ENCODE measurements at places on chromosomes 1 and 21. TPM values are rescaled to one million over a fixed set of nuclear protein-coding genes. Genes with fewer than 3 reads are reported as not detected.

DNA sequence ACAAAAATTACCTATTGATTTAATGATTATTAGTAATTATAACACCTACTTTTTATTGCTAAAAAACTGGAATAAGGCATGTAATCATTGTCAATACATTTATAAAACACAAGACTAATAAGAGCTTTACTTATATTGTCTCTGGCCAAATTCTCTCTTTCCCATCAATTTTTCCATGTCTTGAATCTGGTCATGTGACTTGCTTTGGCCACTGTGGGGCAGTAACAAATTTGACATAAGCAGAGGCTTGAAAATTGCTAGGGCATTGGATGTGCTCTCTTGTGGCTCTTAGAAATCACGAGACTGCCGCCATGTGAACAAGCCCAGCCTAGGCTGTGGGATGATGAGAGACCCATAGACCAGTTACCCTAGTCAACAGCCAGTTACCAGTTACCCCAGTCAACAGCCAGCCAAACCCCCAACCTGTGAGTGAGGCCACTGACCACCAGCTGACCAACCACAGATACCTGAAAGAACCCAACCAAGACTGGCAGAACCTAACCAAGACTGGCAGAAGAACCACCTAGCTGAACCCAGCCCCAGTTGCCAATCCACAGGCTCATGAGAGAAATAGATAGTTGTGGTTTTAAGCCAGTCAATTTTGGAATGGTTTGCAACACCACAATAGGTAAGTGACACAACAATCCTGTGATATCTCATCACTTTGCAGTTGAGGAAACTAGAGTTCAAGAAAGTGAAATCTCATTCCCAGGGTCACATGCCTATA lies 8.8 kb downstream of the KLHDC7A start:
- DNase-seq: no peak

Gene TMPRSS15
- polyA plus RNA-seq: 0.50 TPM

Gene CTH
- polyA plus RNA-seq: 16.2 TPM

Gene ATXN7L2
- 10.4 TPM for polyA plus RNA-seq

DNA sequence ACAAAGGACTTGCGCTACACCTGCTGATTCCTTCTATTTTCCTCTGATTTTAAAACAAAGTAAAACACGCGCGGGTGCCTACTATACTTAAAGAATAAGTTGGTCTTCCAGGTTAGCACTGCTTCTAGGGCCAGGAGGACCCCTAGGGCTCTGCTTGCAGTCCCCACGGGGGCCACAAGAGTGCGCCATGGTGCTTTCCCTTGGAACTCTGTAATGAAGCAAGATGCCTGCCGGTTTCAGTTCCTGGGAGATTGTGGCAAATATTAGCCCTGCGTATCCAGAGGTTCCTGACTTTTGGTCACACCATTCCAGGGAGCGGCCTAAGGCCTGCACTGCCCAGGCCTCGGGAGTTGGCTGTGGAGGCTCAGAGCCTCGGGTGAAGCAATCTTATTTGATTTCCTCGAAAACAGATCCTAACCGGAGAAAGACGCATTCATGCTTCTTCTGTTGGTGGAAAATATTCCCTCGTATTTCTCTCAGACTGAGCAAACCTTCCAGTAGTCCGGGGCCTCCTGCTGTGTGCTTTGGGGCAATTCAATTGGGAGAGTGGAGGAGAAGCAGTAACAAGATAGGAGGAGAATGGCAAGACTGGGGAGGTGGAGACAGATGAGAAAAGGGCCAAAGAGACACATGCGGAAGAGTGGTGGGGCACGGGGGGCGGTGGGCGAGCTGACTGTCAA lies 25.3 kb downstream of the ADAM30 start:
- peak; percentile 82 for DNase-seq
